OCI-LY7 (cell line): ENCODE measurements at places on chromosomes 16 and 17. TPM values are rescaled to one million over a fixed set of nuclear protein-coding genes. Genes with fewer than 3 reads are reported as not detected.

DNA sequence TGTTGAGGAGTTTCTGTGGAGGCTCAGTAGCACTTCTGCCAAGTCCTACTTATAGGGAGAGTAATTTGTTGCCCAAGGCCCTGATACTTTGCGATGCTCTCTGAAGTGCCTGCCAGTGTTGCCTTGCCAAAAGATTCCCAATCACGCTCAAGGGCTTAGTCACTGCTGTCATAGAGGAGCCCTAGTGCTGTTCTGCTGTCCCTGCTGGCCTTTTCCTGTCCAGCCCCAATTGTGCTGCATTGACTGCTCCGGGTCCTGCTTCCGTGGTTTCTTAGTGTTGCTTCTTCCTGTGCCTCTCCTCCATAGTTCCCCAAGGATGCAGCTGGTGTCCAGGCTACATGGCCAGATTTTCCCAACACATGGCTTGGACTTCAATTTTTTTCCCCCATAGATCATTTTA is 13.9 kb downstream of the NUP93 start:
- no peak for DNase-seq

DNA sequence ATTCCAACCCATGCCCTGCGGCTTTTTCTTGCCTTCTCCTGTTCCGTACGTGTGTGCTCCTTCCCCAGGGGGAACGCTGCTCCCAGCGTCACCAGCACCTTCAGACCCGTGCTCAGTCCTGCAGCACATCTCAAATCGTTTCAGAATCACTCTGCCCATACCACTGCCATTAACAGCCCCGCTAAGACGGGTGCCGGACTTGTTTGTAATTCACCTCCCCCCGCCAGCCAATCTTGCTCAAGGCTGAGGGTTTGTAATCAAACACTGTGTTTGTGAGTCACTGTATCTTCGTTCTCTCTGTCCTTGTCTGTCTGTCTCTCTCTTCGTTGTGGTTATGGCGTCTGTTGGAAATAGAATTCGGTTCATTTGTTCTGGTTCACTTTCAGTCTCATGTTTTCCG is 17.3 kb downstream of the CARD14 start:
- DNase-seq = no peak

DNA sequence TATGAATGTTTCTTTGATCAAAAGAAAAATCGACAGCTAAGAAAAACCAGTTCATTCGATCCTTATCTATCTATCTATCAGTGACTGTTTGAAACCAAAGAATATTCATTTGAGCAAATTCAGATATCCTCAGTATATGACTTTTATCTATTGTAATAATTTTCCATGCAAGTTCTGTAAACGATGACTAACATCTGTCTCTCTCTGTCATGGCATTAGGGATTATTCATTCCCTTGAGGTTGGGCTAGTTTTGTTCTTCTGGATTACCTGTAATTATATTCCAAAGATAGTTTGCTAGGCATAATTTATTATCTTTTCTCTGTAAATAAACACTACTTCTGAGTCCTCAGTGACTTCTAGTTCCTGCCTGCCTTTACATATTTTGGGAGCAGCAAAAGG is 497.7 kb upstream of the CDH11 start:
- DNase-seq = no peak

DNA sequence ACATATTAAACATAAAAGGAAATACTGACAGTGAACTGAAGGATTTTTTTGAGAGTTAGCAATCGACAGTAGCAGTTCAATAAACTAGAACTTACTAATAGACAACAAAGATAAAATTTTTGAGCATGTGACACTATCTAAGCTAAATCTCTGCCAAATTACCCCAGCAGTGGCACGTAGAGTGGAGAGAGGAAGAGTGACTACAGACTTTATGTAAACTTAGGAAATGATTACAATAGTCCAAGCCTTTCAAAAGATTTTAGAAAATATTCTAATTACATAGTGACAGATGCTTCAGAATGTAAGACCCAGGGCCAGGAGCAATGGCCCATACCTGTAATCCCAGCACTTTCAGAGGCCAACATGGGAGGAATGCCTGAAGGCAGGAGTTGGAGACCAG is 52.4 kb downstream of the CFDP1 start:
- no peak for DNase-seq

DNA sequence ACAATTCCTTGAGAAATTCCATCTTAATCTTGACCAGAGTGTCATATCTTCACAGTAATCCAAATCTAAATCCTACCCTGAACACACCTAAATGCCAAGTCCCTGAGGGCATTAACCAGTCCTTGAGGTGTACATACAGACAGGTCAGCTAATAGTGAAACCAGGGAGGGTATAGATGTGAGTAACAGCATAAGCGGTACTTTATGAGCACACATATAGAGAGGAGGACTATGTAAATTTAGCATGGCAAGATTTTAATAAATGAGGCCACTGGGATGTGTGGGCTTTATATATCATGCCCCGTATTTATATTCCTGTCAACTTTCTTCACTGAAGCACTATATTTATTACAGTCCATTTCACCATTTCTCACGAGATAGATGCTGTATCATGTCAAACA is 80.2 kb downstream of the GP2 start:
- no peak for DNase-seq

GRCh38 chr17:1592751-1593629 is 30.4 kb upstream of the PITPNA start:
- DNase-seq = peak; percentile 94

The ASPSCR1 gene
- 77.8 and 81.8 TPM in 2 replicates for total RNA-seq

The FBXW10 gene
- not detected in 2 replicates for total RNA-seq

- DNase-seq = peak; percentile 74
Measured at GRCh38 chr16:66728117-66728787, 23.2 kb downstream of the DYNC1LI2 start.

The RSKR gene
- total RNA-seq = 59.6 and 66.2 TPM in 2 replicates
